ENCODE measurements at places on chromosomes 5 and 9.

GRCh38 chr9:108150736-108151586, 661.4 kb upstream of the KLF4 start:
- DNase-seq, result no peak

DNA sequence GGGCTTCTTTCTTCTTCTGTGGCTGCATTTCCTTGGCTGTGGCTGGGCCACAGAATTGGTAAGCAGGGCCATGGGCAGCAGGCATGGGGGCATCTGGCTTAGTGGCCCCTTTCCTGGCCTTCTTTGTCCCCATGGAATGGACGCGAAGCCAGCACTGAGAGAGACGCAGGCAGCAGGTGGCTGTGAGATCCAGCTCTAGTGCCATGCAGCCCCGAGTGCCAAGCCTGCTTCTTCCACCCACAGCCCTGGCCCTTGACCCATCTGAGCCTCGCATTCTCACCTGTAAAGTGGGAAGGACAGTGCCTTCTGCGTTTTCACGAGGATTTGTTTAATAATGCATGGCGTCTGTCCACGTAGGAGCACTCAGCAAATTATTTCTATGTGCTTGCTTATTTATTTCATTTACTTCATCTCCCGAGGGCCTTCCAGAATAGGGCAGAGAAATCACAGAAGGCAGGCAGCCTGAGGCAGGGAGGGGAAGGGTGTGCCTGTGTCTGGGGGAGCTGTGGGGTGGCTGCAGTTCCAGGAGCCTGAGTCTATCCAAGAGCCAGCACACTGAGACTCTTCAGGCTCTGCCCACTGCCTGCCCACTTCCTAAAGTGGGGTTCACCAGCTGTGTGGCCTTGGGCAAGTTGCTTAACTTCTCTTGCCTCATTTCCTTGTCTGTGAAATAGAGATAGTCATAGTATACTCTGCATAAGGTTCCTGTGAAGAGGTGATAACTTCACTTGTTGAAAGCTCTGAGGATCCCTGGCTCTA, 55.2 kb downstream of the NTNG2 start:
- no peak for DNase-seq

DNA sequence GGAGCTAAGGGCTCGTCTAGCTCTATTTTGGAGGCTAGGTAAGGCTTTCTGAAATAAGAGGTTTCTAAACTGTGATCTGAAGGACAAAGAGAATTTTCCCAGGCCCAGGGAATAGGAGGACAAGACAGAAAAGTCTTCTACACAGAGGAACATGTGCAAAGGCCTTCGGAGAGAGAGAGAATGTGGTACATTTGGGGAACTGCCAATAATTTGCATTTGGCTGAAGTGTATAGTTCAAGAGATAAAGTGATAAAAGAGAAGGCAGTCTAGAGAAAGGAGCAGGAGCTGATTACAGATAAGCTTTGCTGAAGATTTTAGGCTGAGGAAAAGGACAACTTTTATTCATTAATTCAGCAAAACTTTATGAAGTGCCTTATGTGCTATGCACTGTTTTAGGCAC, 214.4 kb upstream of the ELL2 start:
- no peak for DNase-seq

GRCh38 chr9:96686638-96687335, 31.7 kb upstream of the PRXL2C start:
- no peak for DNase-seq

- DNase-seq, result no peak
Observed at GRCh38 chr5:135991429-135991828, 36.6 kb upstream of the LECT2 start.

GRCh38 chr5:95591490-95591901, 28.4 kb upstream of the GPR150 start:
- DNase-seq, result no peak

Measured in NCI-H1048 (cell line).